ENCODE measurements at places on chromosomes 3 and 15. TPM values are rescaled to one million over a fixed set of nuclear protein-coding genes. Genes with fewer than 3 reads are reported as not detected.

DNA sequence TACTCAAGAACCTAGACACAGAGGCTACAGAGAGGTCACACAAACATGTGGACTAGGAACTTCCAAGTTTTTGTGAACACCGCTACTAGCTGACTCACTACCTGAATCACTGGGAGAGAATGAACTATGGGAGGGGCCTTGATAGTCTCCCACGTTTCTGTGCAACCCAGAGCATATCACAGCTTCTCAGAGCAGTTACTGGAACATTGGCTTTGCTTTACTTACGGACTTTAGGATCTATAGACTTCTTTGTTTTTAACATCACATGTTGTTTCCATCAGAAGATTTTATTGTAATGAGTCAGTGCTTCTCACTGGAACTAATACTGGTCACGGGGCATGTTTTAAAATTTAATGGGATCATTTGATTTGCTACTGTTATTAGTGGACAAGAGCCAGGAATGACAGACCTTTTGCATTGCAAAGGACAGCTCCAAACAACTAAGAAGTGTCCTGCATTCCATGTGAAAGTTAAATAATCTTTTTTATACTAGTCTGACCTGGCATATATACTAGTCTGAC is 35.6 kb downstream of the RTP4 start:
- H3K4me3 ChIP-seq: no peak overlapping the region
- H3K27ac ChIP-seq: no peak overlapping the region
- H3K36me3 ChIP-seq: no peaks in the 10 kb centered on the region
- H3K27me3 ChIP-seq: no peaks in the 10 kb centered on the region
- no peak for DNase-seq

TCTA gene
- 31.2 TPM for polyA plus RNA-seq

CCDC33 gene
- 0.10 TPM for polyA plus RNA-seq

GRCh38 chr3:62559831-62560445 is 186.6 kb upstream of the FEZF2 start:
- H3K36me3 ChIP-seq: no peaks in the 10 kb centered on the region
- no peaks in the 10 kb centered on the region for H3K4me1 ChIP-seq
- H3K4me3 ChIP-seq: no peak overlapping the region
- H3K27me3 ChIP-seq: no peaks in the 10 kb centered on the region
- H3K27ac ChIP-seq: no peak overlapping the region

PCNP gene
- 164 TPM for polyA plus RNA-seq

DNA sequence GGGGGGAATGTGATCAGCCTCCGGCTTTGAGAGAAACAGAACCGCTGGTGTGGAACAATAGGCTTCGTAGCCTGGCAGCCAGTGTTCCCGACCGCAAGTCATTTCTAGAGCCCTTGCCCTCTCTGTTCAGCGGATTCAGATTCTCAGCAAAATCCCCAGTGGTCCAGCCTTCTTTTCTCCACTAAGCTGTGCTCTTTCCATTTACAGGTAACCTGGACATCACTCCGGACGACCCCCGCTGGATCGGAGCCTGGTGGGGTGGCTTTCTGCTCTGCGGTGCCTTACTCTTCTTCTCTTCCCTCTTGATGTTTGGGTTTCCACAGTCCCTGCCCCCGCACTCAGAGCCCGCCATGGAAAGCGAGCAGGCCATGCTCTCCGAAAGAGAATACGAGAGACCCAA is 250.6 kb downstream of the SLCO3A1 start:
- DNase-seq: no peak
- no peaks in the 10 kb centered on the region for H3K27me3 ChIP-seq
- no peak overlapping the region for H3K4me3 ChIP-seq
- no peaks in the 10 kb centered on the region for H3K36me3 ChIP-seq
- H3K4me1 ChIP-seq: no peaks in the 10 kb centered on the region
- no peak overlapping the region for H3K27ac ChIP-seq

DVL3 gene
- 48.1 TPM for polyA plus RNA-seq

Measured in ovary (tissue), 10 donors.